A172 (cell line): ENCODE measurements at places on chromosomes 1 and 21. TPM values are rescaled to one million over a fixed set of nuclear protein-coding genes. Genes with fewer than 3 reads are reported as not detected.
A peak's percentile ranks its signal among the peaks of the same experiment; 100 is the strongest.

GRCh38 chr1:23099171-23099536, 69.5 kb downstream of the LUZP1 start:
- no peak for DNase-seq

CYP4A11 gene
- not detected in 2 replicates for total RNA-seq

DNA sequence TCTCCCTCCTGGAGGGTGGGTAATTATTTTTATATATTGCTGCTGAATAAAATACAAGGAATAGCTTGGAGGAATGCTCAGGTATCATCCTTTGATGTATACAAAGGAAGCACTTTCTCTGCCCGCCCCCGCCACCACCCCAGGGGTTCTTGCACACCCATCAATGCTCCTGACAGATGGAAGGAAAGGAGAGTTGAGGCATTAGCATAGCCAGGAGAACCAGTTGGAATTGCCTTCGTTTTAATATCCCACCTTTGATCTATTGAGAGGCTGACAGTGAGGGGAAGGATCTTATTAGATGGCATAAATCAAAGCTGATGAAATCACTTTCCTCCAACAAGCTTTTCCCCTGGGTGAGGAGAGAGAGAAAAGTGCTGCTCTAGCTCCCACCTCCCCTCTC, 71.1 kb downstream of the LGR6 start:
- DNase-seq, result no peak

DNA sequence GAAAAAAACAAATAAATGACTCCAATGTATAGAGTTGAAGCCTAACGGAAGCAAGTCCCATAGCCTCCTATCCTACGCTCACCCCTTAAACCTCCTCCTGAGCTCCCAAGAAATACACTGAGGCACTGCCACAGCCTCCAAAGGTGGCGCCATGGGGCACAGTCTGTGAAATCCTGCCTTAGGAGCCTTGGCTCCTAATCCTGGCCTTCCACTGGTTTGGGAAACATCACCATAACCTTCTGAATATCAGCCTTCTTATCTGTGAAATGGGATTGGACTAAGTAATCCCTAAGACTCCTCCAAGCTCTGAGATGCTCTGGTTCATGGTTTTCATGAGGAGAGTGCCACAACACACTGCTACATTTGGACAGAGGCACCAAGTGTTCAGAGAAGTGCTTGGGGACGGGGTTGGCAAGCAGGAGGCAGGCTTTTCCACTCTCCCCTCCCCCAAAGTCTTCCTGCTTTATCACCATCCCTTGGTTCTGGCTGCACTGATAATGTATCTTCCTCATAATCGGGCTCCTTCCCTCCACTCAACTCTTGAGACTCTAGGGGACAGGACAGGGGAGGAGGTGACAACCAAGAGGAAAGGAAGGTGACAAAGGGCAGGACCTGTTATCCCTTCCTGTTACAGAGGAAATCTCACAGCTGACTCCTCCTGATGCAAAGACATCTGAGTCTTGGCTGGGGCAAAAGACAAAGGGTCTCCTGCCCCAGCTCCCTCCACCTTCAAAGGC, 2.7 kb downstream of the SLAMF7 start:
- DNase-seq, result no peak

DNA sequence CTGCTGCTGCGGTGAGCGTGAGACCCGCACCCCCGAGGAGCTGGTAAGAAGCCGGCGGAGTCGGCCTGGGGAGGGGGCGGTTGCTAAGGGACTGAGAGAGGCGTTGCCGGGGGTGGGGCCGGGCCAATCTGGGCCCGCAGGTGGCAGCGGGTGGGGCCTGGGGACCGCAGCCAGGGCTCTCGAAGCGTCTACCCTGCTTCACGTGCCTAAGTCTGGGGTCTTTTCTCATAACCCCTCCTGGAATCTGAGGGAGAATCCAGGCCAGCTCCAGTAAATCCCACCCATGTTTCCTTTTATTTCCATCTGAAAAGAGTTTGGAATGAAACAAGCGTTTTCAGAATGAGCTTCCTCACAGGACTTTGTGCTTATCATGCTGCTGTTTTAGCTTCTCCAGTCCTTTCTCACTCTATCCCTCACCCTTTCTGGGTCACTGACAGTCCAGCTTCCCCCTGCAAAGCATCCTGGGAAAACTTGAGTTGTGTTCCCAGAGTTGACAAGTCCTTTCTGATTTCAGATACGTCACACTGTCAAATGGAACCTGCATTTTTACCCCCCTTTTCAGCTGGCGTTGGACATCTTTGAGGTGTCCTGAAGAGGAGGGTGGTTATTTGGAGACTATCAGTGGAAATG, 431 bp downstream of the CLCN6 start:
- no peak for DNase-seq

DNA sequence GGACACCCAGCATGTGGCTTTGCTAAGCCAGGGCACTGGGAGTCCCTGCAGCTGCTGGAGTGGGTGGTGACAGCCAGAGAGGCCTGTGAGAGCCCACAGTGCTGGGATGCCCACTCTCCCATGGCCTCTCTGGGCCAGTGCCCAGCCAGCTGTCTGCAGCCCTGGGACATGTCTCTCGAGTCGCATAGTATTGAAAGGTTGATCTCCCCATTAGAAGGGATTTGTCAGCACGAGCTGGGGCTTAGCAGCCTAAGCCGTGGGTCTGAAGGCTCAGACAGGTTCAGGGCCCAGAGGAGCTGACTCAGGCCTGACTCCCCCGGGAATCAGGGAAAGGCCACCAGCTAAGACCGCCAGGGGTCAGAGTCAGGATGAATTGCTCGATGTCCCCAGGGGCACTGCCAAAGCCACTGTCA, 53.5 kb downstream of the FOXD2 start:
- DNase-seq, result no peak

GRCh38 chr1:104196136-104196535, 446.4 kb downstream of the AMY1C start:
- no peak for DNase-seq

- peak; percentile 21 for DNase-seq
Observed at GRCh38 chr1:245154429-245155271, at the start of gene KIF26B. Gene KIF26B, plus strand, starts transcription at chr1:245154985. Its CDS starts 440 bp downstream, at chr1:245155425.

DCDC2B gene
- not detected in 2 replicates for total RNA-seq

GRCh38 chr1:84430546-84430945, 32.3 kb downstream of the DNASE2B start:
- no peak for DNase-seq

- no peak for DNase-seq
Observed at GRCh38 chr1:225461533-225462428, 33.9 kb upstream of the LBR start.

GRCh38 chr1:110880708-110881374, 7.9 kb downstream of the CD53 start:
- no peak for DNase-seq

KRTAP19-1 gene
- total RNA-seq, result not detected in 2 replicates

DNA sequence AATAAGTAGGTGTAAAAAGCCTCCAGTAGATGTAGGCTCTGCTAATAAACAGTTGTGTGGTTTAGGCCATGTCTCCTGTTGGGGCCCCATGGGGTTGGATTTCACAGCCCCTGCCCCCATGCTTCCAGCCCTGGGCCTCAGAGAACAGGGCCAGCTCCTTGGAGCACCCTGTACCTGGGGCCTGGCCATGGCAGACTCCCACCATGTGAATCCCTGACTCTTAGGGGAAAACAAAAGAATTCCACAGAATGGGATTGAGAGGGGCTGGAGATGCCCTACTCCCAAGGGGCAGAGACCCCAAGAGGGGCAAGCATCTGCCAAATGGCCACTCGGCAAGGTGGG, 11.5 kb downstream of the LRP8 start:
- no peak for DNase-seq

GRCh38 chr1:23224739-23225648, 7.7 kb upstream of the HTR1D start:
- peak; percentile 67 for DNase-seq

DNA sequence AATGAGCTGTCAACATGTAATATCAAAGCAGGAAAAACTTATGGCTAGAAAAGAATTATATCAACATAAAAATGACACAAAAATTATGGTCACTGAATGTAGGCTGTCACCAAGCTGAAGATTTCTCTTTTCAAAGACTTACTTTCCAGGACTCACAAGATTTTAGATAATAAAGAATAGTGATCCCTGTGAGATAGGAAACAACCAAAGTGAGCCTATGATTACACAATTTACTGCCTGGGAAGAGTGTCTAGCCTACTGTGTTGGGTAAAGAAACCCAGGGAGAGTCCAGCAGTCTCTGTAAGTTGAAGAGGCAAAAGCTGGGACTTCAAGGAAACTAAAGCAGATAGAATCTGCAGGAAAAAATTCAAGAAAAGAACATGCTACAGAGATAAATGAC, 20.2 kb upstream of the RGS1 start:
- no peak for DNase-seq

GRCh38 chr1:64320922-64321614, 117.6 kb downstream of the UBE2U start:
- no peak for DNase-seq

GRCh38 chr1:179337288-179337687, 28.5 kb upstream of the AXDND1 start:
- no peak for DNase-seq

- DNase-seq, result no peak
Observed at GRCh38 chr21:46093668-46094400, 4.1 kb upstream of the COL6A2 start.

GRCh38 chr1:82330330-82330729, 529.6 kb downstream of the ADGRL2 start:
- DNase-seq, result no peak

NEGR1 gene
- total RNA-seq, result 0.03 TPM in 1 of 2 replicates, not detected in the other

GRCh38 chr1:155091071-155092051, 12.7 kb downstream of the EFNA3 start:
- DNase-seq, result peak; percentile 53

DNA sequence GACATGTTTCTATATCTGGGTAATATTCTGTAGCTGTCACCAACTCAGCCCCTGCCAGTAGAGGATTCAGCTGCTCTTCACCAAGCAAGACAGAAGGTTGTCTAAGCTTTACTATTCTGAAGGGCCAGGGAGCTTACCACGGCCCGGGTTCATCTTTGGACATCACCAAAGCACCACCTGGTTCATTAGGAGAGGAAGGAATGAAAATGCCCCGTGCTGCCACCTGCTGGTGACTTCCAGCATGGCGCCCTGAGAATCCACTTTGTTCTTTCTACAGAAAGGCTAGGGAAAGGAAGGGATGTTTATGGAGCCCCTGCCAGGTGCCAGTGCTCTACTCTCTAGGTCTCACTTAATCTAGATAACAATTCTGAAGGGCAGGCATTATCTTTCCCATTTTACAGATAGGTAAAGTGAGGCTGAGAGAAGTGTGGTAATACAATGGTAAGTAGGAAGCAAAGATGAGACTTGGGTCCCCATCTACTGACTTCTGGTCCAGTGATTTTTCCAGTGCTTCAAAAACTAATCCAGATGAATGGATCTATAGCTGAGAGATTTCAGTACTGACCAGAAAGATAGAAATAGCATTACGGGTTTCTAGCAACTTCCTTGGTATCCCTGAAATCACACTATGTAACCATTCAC, 79.5 kb downstream of the BEND5 start:
- DNase-seq, result peak; percentile 50

DNA sequence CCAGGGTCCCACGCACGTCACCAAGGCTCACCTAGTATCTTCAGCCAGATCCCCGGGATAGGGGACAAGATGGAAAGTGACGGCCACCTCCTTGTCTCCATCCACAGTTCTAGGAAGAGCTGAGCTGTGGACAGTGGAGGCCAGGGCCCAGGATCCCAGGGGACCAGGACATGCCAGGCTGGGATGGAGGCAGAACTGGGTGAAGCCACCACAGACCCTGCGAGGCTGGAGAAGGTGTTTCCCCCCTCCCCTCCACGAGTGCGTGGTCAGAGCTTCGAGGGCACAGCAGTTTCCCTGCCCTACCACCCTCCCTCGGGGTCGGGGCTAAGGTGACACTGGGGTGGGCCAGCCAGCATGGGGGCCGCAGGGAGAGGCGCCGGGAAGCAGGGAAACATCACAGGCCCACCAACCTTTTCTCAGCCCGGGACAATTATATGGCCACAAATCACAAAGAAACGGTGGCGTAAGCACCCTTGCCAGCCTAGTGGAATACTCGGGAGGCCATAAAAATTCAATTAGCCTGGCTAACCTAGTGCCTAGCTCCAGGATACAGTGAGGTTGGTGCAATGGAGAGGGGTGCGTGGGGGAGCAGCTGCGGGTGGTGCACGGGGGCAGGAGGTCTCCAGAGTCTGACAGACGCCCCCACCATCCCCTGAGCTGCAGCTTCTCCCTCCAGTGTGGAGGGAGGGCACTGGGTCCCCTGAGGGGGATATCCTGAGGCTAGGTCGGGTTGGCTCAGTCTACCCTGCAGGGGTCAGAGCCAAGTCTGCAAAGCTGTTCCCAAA, 13.4 kb downstream of the DRAXIN start:
- no peak for DNase-seq

DNA sequence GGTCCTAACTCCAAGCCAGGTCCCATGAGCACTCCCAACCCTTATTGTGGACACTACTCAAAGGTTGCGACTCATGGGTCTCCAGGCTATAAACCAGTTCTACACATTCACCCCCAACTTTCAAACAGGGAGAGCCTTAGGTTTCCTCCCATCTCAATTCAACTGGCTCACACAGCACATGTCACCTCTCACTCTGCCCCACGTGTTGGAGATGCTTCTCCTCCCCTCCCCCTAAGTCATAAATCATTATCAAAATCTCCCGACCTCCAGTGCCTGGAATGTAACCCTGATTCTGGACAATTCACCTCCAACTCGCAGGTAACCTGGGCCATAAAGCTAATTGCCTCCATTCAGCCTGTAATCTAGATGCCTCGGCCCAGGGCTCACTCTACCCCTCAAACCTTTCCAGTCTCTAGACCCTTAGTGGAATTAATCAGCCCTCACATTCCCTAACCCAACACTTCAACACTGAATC, 595 bp downstream of the AK2 start:
- DNase-seq, result peak; percentile 4

RHBDL2 gene
- 1.2 and 3.3 TPM in 2 replicates for total RNA-seq

LEFTY2 gene
- total RNA-seq, result not detected in 2 replicates

GRCh38 chr1:180235077-180235501, 5.0 kb downstream of the LHX4 start:
- DNase-seq, result no peak

ZSWIM5 gene
- 0.14 and 0.16 TPM in 2 replicates for total RNA-seq

DNA sequence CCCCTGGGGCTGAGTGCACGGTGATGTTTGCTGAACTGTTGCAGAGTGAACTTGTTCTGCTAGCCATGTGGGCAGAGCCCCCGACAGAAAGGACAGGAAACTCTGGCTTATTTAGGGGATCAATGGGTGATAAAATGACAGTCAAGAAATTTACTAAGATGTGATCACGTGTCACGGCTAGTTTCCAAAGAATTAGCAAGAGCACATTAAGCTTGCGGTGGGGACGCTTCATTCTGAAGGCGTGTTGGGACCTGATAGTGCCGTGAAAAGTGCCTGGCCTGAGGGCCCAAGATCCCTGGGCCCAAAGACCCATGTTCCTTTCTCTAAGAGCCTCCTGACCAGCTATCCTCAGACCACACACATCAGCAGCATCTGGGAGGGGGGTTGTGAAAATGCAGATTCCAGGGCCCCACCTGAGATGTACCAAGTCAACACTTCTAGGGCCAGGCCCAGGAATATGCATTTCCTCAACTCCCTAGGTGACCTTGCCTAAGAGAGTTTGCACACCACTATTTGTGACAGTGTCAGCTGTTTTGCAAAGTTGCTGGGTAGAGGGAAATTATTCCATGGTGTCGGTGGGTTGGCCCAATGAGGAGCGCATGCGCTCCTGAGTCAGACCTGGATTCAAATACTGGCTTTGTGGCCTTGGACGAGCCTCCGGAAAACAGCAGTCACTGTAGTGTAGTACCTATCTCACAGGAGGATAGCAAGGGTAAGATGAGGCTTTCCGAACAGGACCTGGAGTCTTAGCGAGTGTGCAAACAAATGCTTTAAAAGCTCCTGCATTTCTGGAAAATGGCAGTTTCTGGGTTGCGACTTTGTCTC, 77.5 kb downstream of the SPSB1 start:
- DNase-seq, result no peak

RAB3B gene
- 7.4 and 9.0 TPM in 2 replicates for total RNA-seq
